Cortex of kidney (tissue), 1 donor: ENCODE measurements at places on chromosomes 7 and 10.

GRCh38 chr7:521221-522070 is 1.8 kb upstream of the PDGFA start:
- DNase-seq = no peak

DNA sequence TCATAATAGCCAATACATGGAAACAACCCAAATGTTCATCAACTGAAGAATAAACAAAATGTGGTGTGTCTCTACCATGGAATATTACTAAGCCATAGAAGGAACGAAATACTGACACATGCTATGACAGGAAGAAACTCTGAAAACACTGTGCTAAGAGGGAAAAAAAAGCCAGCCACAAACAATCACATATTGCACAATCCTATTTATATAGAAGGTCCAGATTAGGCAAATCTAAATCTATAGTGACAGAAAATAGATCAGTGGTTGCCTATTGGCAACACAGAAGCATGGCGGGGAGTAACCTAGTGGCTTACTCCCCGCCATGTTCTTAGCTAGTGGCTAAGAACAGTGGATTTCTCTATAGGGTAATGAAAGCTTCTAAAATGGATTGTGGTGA is 48.0 kb downstream of the MDH2 start:
- DNase-seq = no peak

DNA sequence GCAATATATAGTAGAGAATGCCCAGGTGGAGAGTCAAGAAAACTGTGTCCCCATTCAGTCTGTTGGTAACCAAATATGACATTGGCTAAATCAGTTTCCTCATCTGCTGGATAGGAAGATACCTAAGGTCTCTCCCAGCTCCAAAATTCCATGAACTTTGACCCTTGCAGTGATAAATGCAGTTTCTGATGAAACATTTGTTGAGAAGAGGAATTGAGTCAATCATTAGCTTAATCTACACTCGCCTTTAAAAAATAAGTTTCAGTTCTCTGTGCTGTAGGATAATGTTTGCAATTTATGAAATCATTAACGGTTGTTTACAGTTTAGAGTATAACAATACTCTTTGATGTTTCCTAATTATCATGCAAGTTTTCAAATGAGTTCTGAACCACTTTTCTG is 38.0 kb upstream of the SLC25A13 start:
- DNase-seq = no peak

DNA sequence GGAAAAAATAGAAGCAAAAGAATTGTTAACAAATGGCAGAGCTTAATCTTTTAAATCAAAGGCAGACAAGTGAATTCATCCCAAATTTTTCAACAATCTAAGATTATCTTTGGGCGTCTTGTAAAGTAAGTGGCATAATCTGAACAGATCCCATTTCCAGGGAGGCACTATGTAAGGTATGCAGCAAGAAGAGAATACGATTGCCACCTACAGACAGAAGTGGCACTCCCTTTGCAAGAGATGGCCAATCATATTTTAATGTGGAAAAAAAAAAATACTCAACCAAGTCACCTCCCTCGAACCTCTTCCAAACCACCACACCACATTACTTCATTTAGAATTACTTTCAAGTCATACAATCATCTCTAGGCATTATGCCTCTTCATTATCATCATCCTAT is 4.0 kb downstream of the GFRA1 start:
- no peak for DNase-seq

GRCh38 chr10:70293169-70293843 is 9.5 kb upstream of the NPFFR1 start:
- no peak for DNase-seq

DNA sequence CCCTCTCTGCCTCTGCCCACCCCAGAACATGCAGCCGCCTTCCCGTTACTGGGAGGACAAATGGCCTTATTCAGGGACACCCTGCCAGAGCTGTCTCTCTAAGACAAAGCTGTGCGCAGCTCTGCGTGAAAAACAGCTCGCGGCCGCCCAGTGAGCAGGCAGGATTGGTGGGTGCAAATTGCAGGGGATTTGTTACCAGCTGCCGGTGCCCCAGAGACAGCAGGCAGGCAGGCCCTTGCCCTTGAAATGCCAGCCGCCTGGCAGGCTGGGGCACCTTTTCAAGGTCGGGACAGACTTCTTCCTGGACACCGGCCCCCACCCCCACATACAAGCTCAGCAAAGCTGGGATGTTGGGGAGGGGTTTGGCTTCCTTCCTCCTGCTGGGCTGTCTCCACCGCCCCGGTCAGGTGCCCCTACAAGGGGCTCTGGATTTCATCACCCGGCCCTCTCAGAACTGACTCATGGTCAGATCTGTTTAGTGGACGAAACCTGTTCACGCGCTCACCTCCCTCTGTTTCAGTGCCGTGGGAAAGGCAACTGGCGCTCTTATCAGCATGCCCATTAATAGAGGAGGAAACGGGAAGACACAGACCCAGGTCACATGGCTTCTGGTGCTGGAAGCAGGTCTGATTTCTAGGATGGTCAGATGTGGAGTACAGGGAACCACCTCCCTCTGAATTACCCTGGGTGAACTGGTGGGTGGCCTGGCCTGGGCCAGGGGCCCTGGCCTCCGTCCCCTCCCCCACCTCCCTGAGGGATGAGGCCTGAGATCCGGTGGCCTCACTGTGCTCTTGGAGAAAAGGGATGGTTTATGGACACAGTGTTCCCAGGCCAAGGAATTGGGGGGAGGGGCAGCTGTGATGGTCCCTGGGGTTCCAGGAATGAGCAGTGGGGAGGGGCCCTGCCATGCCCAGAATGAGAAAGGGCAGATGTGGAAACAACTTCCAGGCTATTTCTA is 123.9 kb upstream of the PPIF start:
- DNase-seq = no peak

DNA sequence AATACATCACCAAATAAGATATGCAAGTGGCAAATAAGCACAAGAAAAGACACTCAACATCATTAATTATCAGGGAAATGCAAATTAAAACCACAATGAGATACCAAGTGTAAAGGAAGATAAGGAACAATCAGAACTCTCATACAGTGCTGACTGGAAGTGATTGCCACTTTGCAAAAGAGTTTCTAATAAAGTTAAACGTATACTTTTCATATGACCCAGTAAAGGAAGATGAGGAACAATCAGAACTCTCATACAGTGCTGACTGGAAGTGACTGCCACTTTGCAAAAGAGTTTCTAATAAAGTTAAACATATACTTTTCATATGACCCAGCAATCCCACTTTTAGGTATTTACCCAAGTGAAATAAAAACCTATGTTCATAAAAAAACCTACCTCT is 12.2 kb upstream of the JMJD1C start:
- no peak for DNase-seq

- DNase-seq = no peak
Observed at GRCh38 chr10:6581778-6582228, 1.7 kb upstream of the PRKCQ start.

DNA sequence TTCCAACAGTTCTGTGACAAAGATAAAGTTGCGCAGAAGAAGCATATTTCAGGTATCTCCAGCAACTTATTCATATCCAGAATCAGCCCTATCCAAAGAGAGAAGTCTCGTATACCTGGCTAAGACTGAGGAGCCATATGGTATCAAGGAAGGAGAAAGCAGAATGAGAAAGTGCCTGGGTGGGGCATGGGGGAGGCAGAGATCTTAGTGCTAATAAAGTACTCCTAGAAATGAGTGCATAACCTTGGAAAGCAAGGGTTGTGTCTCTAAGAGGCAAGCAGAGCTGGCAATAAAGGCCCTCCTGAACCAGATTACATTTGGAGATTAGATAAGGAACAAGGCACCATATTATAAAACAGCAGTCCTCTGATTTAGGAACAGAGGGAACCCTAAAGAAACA is 12.7 kb downstream of the TASOR2 start:
- DNase-seq = no peak

- no peak for DNase-seq
Observed at GRCh38 chr10:24697080-24697479, 26.6 kb downstream of the ARHGAP21 start.

DNA sequence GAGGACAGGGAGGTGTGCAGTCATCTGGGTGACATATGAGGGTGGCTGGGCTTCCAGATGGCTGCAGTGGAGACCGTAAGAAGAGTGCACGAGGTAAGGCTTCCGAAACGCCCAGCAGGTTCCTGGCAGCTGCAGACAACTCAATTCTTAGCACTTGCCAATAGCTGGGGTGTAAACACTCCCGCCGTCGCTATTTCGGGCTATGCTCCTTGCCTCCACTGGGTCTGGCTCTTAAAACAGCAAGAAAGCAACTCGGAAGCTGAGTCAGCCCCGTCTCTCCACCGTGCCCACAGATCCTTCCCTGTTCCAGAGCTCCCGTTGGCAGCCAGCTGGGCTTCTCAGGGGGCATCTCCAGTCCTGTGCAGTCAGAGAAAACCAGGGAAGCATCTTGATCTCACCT is 6.1 kb upstream of the PDGFA start:
- DNase-seq = no peak

GRCh38 chr7:139775829-139776266 is 1.9 kb downstream of the HIPK2 start:
- DNase-seq = no peak

DNA sequence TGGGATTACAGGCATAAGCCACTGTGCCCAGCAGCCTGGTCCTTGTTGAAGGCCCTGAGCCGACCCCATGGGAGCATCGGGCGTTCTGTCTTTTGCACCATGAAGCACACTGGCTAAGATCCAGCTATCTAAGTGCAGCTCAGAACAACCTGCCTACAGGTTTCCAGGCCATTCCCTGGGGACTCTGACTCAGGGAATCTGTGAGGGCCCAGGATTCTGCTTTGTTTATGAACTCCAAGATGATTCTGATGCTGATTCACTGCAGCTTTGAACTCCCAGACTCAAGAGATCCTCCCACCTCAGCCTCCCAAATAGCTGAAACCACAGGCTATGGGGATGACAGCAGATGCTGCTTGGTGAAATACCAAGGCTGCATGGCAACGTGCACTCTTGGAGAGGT is 30.2 kb downstream of the NPTX2 start:
- no peak for DNase-seq

DNA sequence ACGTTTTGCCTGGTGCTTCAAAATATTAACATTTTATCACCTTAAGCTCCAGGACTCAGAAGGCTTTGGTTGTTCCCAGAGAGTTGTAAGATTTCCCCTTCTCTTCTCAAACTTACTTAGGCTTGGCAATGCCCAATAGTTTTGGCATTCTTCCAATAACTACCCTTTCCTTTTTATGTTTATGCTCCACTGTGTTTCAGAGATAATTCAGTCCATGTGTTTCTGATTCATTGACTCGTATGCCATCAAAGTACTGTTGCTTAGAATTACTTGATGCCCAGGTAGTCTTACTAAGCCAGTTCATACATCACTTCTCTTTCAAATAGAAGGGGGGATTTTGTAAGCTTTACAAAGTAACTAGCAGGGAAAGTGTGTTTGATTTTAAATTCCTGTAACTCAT is 66.6 kb downstream of the AGMO start:
- no peak for DNase-seq

DNA sequence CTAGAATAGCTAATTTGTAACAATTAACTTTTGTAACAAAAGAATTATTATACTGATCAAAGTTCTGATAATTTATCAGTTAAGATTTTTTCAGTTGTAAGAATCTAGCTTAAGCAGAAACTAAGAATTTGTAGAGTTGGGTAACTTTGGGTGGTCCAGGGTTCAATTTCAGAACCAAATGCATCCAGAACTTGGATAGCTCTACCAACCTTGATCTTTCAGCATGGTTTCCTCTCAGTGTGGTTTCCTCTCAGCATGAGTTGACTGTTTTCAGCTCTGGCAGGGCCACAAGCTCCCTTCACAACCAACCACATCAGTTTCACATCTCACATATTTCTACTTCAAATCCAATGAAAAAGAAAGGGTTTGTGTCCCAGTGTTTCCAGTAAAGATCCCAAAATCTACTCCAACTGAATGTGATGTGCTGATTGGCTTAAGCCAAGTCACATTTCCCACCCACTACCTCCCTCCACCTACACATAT is 3.3 kb upstream of the FAS start:
- DNase-seq = no peak

- DNase-seq = no peak
Observed at GRCh38 chr10:69659241-69660038, 29.4 kb downstream of the FAM241B start.

- DNase-seq = no peak
Observed at GRCh38 chr7:29926216-29926615, 63.4 kb downstream of the SCRN1 start.

GRCh38 chr10:64101606-64102263 is 580.5 kb downstream of the REEP3 start:
- DNase-seq = no peak

GRCh38 chr7:22138886-22139285 is 193.2 kb upstream of the CDCA7L start:
- no peak for DNase-seq

- no peak for DNase-seq
Observed at GRCh38 chr7:105890290-105890997, 14.0 kb upstream of the ATXN7L1 start.

DNA sequence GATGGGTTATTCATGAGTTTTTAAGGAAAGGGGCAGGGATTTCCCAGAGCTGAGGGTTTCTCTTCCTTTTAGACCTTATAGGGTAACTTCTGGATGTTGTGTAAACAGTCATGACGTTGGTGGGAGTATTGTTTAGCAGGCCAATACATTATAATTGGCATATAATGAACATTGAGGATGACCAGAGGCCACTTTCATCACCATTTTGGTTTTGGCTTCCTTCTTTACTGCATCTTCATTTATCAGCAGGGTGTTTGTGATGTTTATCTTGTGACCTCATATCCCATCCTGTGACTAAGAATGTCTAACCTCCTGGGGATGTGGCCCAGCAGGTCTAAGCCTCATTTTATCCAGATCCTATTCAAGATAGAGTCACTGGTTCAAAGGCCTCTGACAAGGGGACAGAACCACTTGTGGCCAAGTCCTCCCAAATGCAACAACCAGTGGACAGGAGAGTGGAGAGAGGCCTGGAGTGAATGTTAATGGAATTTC is 77.3 kb upstream of the RPA3 start:
- DNase-seq = no peak

- no peak for DNase-seq
Observed at GRCh38 chr10:43084812-43085211, 7.9 kb downstream of the RET start.
